Uterine smooth muscle cell (primary cell): ENCODE measurements at places on chromosomes 5 and 9. TPM values are rescaled to one million over a fixed set of nuclear protein-coding genes. Genes with fewer than 3 reads are reported as not detected.

ALDH1A1 gene
- 69.4 and 232 TPM in 2 replicates for total RNA-seq

ADAMTS12 gene
- 13.5 and 15.1 TPM in 2 replicates for total RNA-seq

AKNA gene
- total RNA-seq: 11.6 and 26.5 TPM in 2 replicates

SLC45A2 gene
- total RNA-seq: under 0.01 TPM in 2 replicates

FBP2 gene
- total RNA-seq: not detected in 2 replicates

EIF4EBP3 gene
- 0.77 and 1.1 TPM in 2 replicates for total RNA-seq
